ENCODE measurements at places on chromosomes 1 and 21. TPM values are rescaled to one million over a fixed set of nuclear protein-coding genes. Genes with fewer than 3 reads are reported as not detected.

Gene MPL
- not detected for polyA plus RNA-seq

Gene GBP4
- 1.0 TPM for polyA plus RNA-seq

Gene RNF186
- polyA plus RNA-seq, result not detected

Gene TMEM240
- 6.2 TPM for polyA plus RNA-seq

Gene CFHR2
- not detected for polyA plus RNA-seq

Gene RPTN
- polyA plus RNA-seq, result not detected

Gene ALX3
- polyA plus RNA-seq, result not detected

Gene MAEL
- 2.5 TPM for polyA plus RNA-seq

Gene TIE1
- polyA plus RNA-seq, result 4.3 TPM

Gene MACO1
- polyA plus RNA-seq, result 10.6 TPM

Gene WNT4
- 0.36 TPM for polyA plus RNA-seq

Gene VASH2
- polyA plus RNA-seq, result 2.8 TPM

Gene SPATA46
- polyA plus RNA-seq, result not detected

Gene KLHL20
- 17.5 TPM for polyA plus RNA-seq

Gene SPATA45
- 0.52 TPM for polyA plus RNA-seq

Gene NES
- polyA plus RNA-seq, result 86.5 TPM

Gene SYCP1
- polyA plus RNA-seq, result not detected

Gene PLA2G2E
- not detected for polyA plus RNA-seq

Gene FTCD
- polyA plus RNA-seq, result 31.1 TPM

Gene CD48
- polyA plus RNA-seq, result 0.26 TPM

Gene FCMR
- polyA plus RNA-seq, result not detected

Gene PRPF38A
- polyA plus RNA-seq, result 53.4 TPM

Gene TAL1
- polyA plus RNA-seq, result 0.55 TPM

Gene JAM2
- polyA plus RNA-seq, result 3.1 TPM

Data from cardiac muscle cell (in vitro differentiated cells and primary cell).